ENCODE measurements at places on chromosomes 11 and 22. TPM values are rescaled to one million over a fixed set of nuclear protein-coding genes. Genes with fewer than 3 reads are reported as not detected.

Gene PHF21B
- not detected for total RNA-seq

Gene GRAMD1B
- 0.69 TPM for total RNA-seq

Gene TMPRSS4
- 2.4 TPM for total RNA-seq

Gene TMEM86A
- 18.8 TPM for total RNA-seq

Gene CDCA5
- total RNA-seq, result 1.1 TPM

Gene GAL3ST3
- 0.87 TPM for total RNA-seq
